Caki2 (cell line): ENCODE measurements at places on chromosomes 2 and 18. TPM values are rescaled to one million over a fixed set of nuclear protein-coding genes. Genes with fewer than 3 reads are reported as not detected.

- DNase-seq: no peak
Observed at GRCh38 chr2:98898423-98898841, 37.6 kb downstream of the CRACDL start.

DNA sequence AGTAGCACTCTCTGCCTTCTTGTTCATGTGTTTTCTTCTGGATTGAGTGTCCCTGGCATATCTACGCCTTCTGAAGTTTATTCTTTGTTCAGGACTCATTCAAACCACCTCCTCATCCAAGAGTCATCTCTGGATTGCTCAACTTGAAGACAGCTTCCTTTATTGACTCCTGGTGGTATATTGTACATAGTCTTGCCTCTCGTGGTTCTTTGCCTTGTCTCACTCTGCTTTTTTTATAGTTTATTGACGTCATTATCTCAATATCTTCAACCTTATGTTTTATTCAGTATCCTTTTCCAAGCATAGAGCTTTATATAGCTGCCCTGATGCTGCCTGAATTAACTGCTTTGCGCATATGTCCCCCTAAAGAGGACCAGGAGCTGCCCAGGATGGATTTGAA lies 161.7 kb downstream of the INSIG2 start:
- DNase-seq: no peak

GRCh38 chr2:211390536-211391188 lies 834.3 kb downstream of the CPS1 start:
- DNase-seq: no peak

GRCh38 chr18:48706731-48707130 lies 167.9 kb downstream of the CTIF start:
- DNase-seq: no peak

DNA sequence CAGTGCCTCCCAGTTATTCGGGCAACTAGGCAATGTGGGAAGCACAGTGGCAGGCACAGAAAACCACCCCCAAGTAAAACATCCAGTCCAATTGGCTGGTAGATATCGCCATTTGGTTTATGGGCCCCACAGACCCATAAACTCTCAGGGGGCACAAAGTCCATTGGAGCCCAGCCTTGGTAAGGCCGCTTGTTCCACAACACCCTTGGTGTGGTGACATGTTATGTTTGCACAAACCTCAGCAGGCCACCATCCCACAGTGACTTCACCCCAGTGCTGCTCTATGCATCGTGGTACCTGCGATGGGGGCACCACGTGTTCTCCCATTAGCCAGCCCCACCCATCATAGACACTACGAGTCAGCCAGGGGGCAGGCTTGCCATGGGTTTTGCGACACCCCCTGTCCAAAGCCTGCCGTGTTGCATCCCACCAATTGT lies 18.5 kb downstream of the PHOSPHO2 start:
- no peak for DNase-seq

DNA sequence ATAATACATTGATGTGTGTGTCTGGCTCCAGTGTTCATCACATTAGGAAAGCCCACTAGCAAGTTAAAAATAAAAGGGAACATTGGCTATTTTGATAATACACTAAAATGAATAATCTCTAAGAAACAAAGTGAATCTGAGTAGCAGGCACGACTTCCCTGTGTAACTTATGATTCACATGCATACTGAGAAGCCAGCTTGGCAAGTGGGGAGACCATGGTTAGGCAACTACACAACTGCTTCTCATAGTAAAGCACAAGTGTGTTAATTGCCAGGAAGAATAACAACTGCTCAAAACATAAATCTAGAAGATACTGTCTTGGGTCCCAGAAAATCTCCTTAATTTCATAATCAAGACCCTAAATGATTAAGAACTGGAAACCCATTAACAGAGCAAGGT lies 4.0 kb downstream of the MYO5B start:
- DNase-seq: no peak

The SCN1A gene
- total RNA-seq: 0.03 TPM in 1 of 2 replicates, not detected in the other
